NCI-H446 treated with DMSO at 0.1 percent for 48 hours (cell line): ENCODE measurements at places on chromosomes 1 and 21.
A peak's percentile ranks its signal among the peaks of the same experiment; 100 is the strongest.

DNA sequence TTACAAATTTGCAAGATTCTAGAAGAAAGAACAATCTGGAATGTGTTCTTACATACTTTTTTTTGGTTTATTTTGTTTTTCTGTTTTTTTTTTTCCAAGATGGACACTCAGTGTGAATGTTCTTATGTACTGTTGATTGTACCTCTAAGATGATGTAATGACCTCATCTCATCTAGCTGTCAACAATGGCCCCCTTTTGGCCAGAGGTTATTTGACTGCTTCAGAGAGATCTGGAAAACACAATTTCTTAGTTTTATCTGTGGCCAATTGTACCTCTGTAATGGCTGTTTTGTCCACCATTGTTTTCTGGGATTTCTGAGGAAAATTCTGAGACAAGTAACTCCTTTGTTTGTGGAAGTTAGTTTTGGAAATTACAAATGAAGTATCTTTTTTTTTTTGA, 38.9 kb downstream of the ST6GALNAC3 start:
- no peak for DNase-seq

DNA sequence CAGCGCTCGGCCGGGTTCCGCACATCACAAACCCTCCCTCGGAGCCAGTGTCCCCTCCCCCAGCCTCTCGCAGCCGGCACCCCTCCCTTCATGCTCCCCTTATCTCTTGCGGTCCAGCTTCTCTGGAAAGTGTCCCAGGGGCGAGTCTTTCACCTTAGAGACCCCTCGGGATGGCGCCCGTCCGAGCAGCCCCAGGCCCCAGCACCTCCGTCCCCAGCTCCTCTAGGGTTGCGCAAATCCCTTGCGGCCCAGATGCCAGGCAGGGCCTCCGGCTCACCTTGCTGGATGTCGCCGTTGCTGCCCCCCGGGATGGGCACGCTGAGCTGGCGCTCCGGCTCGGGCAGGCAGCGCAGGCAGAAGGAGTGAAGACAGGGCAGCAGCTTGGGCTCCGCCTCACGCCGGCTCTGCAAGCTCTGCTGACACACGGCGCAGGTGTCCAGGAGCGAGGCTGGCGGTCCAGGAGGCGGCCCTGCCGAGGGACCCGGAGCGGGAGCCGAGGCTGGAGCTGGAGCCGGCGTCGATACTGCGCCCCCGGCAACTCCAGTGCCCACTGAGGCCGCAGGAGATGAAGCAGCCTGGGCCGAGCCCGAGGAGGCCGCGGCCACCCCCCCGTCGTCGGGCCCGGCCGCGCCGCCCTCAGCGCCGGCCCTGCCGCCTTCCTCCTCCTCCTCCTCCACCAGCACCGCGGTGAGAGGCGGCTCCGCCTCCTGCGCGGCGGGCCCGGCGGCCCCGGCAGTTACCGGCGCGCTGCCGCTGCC, 550 bp downstream of the TRIM33 start:
- no peak for DNase-seq

DNA sequence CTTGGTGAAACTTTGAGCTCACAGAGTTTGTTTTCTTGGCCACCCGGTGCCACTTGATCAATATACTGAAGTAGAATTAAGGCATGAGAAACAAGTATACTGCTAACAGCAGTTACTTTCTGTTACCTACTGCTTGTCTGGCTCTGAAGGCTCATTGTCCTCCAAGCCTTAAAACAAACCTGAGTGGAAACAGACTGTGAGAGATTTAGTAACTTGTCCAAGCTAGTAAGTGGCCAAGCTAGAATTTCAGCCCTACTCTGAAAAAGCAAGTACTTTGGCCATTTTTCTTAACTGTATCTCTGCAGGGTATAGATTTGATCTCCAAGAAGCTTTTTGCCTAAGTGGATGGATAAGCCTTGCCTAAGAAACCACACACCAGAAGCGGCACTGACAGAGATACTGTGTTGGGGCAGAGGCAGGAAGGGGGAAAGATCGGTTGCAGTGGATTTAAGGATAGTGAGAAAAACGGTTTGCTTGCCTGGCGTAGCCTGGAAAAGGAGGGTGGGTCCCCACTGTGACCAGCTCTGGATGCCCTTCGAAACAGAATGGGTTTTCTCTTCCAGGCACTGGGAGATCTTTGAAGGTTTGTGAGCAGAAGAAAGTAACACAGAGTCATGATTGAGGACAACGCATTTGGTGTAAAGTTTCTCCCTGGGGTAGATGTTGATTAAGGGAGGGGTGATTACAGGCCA, 2.1 kb upstream of the MACO1 start:
- DNase-seq: no peak

DNA sequence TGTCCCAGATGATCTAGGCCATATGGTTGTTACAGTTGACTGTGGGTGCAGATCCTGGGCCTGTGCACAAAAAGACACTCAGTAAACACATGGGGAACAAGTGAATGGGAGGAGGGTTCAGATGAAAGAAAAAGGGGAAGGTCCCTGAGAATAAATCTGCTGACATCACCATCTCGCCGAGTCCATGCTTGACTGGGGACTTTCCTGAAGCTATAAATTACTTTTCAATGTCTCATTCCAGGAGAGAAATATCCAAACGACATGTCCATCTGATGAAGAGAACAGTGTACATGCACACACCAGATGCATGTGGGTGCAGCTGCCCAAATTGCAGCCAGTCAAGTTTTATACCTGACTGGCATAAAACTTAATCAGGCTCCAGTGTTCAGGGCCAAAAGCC, 109.0 kb downstream of the HIVEP3 start:
- DNase-seq: no peak

DNA sequence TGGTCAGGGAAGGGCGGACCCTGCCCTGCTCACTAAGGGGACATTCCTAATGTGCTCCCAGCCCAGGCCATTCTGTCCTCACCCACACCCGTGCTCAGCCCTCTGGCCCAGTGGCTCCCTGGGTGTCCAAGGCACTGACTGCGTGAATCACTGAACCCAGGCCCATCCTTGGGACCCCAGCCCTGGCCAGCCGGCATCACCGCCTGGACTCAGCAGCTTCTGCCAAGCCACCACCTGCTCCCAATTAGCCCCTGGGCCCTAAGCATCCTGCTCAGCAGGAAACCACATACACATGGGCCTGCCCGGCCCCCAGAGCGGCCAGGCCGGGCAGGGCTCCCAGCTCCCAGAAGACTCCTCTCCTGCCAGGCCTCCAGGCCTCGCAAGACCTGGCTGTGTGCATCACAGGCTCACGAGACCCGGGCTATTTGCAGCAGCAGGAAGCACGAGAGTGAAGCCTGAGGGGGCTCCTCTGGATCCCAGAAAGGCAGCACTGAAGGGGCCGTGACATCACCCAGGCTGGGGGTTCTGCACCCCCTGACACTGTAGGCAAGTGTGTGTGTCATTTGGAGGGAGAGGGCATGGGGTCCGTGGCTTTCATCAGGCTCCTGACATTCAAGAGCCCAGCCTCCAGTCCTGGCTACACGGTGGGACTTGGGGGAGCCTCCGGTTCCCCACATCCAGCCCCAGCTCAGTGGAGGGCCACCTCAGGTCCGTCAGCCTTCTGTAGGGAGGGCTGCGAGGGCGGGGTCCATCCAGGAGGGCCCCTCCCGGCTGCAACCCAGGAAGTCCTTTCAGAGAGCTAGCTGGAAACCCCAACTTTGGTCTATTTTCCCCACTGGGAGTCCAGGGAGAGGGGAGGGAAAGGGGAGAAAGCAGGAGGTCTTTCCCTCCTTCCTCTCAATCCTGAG, 1.6 kb downstream of the MFAP2 start:
- DNase-seq: peak; percentile 46
